ENCODE measurements at places on chromosomes 1 and 21. TPM values are rescaled to one million over a fixed set of nuclear protein-coding genes. Genes with fewer than 3 reads are reported as not detected.

HSD3B1 gene
- not detected for total RNA-seq

GOLPH3L gene
- total RNA-seq, result 26.1 TPM

DUSP12 gene
- total RNA-seq, result 19.4 TPM

RGS4 gene
- 6.4 TPM for total RNA-seq

SIM2 gene
- not detected for total RNA-seq

PYGO2 gene
- 25.2 TPM for total RNA-seq

AMY2B gene
- 40.4 TPM for total RNA-seq

CFAP141 gene
- 5.4 TPM for total RNA-seq

MIB2 gene
- total RNA-seq, result 41.6 TPM

KCNE2 gene
- total RNA-seq, result 0.65 TPM

PAFAH2 gene
- 15.2 TPM for total RNA-seq
